ENCODE measurements at places on chromosomes 12 and 14.
A peak's percentile ranks its signal among the peaks of the same experiment; 100 is the strongest.

GRCh38 chr12:70330158-70330557 lies 35.9 kb upstream of the KCNMB4 start:
- DNase-seq = no peak

DNA sequence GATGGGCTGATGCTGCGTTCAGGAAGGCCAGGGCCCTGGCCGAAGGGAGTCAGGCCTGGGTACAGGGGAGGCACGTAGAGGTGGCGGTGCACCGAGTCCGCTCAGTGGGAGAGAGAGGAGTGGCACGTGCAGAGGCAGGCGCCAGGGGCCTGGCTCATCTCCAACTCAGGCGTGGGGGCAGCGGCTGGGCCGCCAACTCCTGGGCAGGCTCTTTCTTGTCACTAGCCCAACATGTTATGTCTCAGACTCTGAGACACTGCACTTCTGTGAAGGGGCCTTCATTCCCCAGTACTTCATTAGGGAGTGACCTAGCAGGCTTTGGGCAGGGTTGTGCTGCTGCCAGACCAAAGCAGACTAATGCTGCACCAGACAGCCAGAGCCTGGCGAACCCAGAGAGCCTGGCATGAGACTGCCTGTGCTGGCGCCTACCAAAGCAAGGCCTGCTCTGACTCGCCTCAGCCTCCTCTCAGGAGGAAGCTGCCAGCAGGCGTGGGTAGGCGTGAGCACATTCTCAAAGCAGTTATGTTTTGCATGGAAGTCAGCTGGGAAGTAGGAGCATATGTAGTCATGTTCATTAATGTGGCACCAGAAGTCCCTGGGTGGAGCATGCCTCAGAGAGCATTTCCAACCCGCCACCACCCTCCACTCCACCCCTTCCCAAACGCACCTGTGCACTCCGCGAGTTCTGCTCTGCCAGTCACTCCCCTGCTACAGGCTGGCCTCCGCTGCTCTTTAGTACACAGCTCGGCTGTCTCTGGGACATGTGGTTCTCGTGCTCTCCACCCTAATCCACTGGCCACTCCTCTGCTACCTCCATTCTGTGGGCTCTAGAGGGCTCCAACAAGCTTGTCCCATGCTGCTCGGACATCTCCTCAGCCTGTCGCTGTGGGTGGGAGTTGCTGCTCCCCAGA lies 9.7 kb downstream of the CKB start:
- peak; percentile 65 for DNase-seq

- DNase-seq = no peak
These were observed 8.5 kb downstream of the C12orf75 start for GRCh38 chr12:105338966-105339365.

GRCh38 chr14:20044243-20044642 lies 8.4 kb upstream of the OR4K13 start:
- no peak for DNase-seq

- DNase-seq = peak; percentile 95
These were observed 86.8 kb upstream of the HIF1A start for GRCh38 chr14:61608245-61609165.
